ENCODE measurements at places on chromosomes 3 and 15.

GRCh38 chr3:2873986-2874385 lies 236.2 kb downstream of the IL5RA start:
- no peak for DNase-seq

GRCh38 chr3:135740211-135740610 lies 225.3 kb upstream of the PPP2R3A start:
- DNase-seq = no peak

GRCh38 chr15:62901909-62902546 lies 140.5 kb upstream of the TPM1 start:
- no peak for DNase-seq

GRCh38 chr15:70415398-70415797 lies 317.7 kb upstream of the TLE3 start:
- no peak for DNase-seq

DNA sequence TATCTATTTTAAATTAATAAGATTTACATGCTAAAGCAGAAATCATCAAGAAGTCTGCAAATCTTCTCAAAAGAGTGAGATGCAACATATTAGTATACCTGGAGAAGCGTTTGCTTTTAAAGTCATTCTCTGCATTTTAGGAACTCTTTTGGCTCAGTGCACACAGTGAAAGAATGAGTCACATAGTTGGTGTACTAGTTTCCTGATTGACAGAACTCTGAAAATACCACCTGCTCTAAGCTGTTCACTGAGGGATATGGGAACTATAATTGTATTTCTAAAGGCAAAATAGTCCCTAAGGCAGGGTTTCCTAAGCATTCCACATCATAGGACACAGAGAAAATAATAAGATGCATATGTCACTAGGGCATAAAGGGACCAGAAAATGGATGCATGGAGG lies 838.5 kb downstream of the DIPK2A start:
- DNase-seq = no peak

DNA sequence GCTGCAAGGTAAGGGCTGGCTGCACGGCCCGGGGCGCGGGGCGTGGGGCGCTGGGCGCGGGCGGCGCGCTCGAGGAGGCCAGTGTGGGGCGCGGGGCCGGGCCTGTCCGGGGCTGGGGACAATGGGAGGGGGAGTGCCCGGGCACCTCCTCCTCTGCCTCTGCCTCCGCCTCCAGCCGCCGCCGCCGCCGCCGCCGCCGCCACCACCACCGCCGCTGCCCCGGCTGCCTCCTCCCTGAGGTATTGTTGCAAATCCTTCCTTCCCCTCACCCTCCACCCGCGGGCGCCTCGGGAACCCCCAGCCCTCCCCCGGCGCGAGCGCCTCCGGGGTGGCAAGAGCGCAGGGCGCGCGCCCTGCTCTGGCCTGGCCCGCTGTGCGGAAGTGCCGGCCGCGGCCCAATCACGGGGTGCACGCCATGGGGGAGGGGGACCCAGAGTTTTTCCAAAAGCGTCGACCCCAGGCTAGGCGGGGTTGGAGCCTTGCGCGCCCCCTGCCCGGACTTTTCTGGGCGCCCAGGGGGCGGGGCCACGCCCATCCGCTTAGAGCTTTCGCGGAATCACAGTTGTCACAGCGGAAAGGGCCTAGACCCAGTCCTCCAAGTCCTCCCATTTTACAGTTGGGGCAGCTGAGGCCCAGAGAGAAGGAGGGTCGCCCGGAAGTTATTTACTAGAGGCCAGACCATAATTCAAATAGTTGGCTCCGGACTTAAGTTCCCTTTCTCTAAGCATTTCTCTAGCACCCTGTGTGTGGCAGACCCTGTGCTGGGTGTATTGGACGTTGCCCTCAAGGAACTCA lies at the start of gene LPP:
TSS of gene LPP (plus strand) at position 144 of the 795 bp plus-strand sequence. CDS start 251,964 bp downstream, outside the sequence.
- peak; percentile 44 for DNase-seq

- no peak for DNase-seq
Measured at GRCh38 chr3:189652042-189652441, 20.9 kb downstream of the TP63 start.

DNA sequence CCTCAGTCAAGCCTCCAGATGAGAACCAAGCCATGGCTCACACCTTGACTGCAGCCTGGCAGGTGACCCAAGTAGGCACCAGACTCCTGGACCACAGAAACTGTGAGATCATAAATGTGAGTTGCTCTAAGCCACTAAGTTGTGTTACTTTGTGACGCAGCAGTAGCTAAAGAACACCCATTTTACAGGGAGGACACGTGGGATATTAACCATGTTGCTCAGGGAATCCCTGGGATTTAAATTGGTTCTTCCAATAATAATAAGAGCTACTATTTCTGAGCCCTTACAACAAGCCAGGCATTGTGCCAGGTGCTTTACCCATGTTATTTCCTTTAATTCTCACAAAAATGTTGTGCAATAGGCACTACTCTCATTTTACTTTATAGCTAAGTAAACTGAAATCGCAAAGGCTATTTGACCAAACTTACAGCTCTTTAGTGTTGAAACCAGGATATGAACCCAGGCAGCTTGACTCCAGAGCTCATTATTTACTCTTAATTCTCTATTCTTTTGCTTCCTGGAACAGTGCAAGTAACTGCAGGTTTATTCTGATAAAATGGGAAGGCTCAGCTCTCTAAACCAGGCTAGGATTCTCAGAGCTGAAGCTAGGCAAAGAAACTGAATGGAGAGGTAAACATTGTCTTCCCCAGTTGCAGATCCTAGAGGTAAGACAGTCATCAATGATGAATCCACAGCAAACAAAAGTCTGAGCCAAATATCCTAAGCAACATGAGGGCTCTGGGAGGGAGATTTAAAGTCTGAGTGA lies 294.4 kb downstream of the KBTBD8 start:
- DNase-seq = no peak

- DNase-seq = peak; percentile 25
Measured at GRCh38 chr3:48273594-48274211, 32.8 kb downstream of the ZNF589 start.

- DNase-seq = no peak
Measured at GRCh38 chr15:62979252-62979651, 63.3 kb upstream of the TPM1 start.

- no peak for DNase-seq
Measured at GRCh38 chr3:83426300-83426699, 1532.5 kb upstream of the CADM2 start.

GRCh38 chr3:50136714-50137405 lies 18.3 kb upstream of the SEMA3F start:
- DNase-seq = no peak

- no peak for DNase-seq
Measured at GRCh38 chr3:98885851-98886250, 15.6 kb downstream of the DCBLD2 start.

GRCh38 chr3:4800595-4800994 lies 178.6 kb upstream of the BHLHE40 start:
- no peak for DNase-seq

GRCh38 chr3:66472313-66473134 lies 28.3 kb downstream of the LRIG1 start:
- no peak for DNase-seq

DNA sequence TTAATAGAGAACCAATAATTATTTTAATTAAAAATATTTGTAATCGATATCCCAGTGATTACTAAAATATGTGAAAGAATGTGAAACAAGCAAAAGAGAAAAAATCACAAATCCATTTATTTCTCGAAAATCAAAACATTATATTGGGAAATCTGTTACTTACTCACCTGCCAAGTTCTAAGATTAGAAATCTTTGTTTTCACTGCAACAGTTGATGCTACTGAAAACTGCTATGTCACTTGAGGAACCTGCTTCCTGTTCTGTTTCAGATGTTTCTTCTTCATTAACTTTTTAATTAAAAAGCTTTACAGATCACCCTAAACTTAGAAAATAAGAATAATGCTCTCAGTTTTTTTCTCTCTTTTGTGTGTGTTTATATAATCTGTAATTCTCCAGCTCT lies 13.7 kb upstream of the DPH6 start:
- DNase-seq = no peak

DNA sequence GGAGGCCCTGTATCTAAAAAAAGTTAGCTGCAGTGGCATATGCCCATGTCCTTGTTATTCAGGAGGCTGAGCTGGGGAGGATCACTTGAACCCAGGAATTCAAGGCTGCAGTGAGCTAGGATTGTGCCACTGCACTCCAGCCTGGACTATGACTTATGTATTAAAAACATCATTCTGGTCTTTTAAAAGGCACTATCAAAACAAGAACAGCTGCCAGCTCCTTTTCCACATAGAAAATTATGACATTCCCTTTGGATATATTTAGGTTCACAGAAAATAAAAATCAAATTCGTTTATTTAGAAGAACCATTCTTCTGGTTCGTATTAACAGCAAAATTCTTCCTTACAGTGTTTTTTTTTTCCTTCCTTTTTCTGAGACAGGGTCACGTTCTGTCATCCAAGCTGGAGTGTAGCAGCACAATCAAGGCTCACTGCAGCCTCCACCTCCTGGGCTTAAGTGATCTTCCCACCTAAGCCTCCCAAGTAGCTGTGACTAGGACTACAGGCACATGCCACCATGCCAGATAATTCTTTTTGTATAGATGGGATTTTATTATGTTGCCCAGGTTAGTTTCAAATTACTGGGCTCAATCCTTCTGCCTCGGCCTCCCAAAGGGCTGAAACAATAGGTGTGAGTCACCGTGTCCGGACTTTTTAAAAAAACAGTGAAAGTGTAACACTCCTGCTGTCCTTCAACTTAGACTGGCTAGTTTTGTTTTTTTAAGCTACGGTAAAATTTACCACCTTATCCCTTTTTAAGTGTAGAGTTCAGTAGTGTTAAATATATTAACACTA lies 13.9 kb downstream of the ICE2 start:
- DNase-seq = no peak

GRCh38 chr3:4763604-4764247 lies 215.5 kb upstream of the BHLHE40 start:
- no peak for DNase-seq

- DNase-seq = no peak
Measured at GRCh38 chr3:16945330-16945729, 60.6 kb downstream of the PLCL2 start.

- no peak for DNase-seq
Measured at GRCh38 chr15:47493357-47494247, 223.7 kb upstream of the SEMA6D start.

DNA sequence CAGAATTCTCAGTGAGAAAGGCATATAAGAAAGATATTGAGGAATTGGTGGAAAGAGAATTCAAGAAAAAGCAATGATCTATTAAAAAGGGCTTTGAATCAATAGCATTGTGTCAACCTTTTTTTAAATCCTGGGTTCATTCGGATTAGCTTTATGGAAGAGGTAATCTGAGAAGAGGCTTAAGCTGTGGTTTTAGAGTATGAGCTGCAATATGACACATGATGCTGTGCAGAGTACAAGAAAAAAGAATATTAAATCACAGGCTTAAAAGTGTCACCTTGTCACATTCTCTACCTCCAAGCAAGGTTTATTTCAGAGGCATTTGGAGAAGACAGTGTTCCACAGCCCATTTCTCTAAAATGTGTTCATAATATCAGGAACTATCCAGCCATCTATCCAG lies 128.9 kb downstream of the RTP4 start:
- DNase-seq = no peak

- DNase-seq = no peak
Measured at GRCh38 chr3:59920822-59921221, 871.0 kb upstream of the CFAP20DC start.

GRCh38 chr3:792630-793029 lies 300.2 kb upstream of the CNTN6 start:
- DNase-seq = no peak

DNA sequence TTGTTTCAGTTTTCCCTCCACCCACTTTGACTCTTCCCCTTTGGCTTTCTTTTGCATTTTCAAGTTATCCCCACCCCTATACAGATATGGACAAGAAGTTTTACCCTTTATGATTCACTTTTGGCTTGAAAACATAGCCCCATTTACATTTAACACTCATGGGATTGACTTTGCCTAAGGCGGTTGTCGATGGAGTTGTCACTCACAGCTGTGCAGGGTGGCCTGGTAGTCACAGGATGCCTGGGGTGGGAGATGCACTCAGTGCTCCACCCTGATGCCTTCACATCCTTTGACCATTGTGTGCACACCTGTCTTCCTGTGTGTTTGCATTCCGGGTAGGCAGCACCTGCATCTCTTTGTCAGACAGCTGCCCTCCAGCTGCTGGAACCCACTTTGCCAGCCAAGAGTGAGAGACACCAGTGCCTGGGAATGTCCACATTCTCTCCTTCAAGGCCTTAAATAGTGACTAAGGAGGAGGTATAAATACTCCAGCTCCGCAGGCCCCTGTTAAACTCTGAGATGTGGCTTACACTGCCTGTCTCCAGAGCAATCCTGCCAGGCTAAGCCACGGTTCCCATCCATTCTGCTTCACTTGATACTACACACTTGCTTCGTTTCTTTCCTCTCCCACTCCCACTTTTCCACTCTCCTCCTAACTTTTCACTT lies 191.5 kb upstream of the SLC24A5 start:
- no peak for DNase-seq

- DNase-seq = no peak
Measured at GRCh38 chr3:24722087-24722486, 227.4 kb upstream of the THRB start.

- no peak for DNase-seq
Measured at GRCh38 chr15:78567531-78567930, 2.2 kb downstream of the CHRNA5 start.

DNA sequence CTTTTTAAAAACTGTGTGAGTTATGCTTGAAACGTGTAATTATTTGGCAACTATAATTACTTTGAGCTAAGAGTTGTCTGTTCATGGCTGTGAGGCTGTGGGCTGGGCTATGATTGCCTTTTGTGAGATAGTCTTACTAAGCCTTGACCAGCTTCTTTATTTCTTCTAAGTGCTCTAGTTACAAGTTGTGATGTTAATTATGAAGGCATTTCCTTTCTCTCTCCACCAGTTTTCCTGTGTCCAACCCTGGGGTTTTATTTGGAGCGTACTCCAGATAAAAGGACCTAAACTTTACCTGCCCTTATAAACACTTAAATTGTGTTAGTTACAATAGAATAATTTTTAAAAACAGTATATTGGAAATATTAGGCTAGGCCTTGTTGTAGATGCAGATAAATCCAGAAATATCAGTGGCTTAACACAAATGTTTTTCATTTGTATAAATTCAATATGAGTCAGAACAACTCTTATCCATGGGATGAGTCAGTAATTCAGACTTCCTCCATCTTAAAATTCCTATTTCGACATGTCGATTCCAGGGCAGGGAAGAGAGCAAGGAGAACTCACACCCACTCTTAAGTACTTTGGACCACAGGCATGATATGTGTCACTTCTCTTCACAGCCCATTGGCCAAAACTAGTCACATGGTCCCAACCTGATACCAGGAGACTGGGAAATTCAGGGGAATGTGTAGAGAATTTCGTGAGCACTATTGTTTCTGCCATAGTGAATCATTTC lies 17.0 kb downstream of the TMEM62 start:
- no peak for DNase-seq

DNA sequence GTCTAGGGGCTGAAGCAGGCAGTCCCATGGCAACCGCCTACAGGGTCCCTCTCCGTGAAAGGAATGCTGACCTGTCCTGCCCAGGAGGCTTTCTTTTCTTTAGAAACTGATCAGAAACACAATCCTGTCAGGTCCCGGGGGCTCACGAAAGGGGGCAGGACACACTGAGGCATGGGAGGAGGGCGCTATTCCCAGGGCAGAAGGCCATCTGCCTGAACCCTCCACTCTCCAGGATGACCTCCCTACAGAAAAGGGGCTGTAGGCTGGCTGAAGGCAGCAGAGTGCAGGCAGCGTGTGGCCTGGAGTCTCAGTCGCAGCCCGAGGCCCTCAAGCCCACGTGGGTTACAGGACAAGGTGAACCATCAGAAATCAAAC lies 18.4 kb upstream of the LRRK1 start:
- DNase-seq = no peak
